ENCODE measurements at places on chromosomes 3 and 15. TPM values are rescaled to one million over a fixed set of nuclear protein-coding genes. Genes with fewer than 3 reads are reported as not detected.

ALG1L2 gene
- not detected for total RNA-seq

ESYT3 gene
- not detected for total RNA-seq

DNA sequence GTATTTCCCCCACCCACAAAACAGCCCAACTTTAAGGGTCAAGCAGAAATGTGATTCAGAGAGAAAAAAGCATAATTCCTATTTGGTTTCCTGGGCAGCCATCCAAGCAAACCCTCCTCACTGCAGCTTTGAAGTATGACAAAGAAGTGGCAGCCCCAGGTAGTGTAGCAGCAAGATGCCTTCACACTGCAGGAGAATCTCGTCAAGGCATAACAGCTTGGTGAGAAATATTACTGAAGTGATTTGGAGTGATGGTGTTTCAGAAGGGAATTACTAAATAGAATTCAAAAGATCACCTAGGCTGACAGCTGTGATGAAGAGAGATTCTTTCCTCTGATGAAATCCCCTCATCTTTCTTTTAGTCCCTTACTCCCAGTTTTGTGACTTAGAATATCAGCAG is 173.9 kb downstream of the PYDC2 start:
- no peak for DNase-seq

CHRM5 gene
- not detected for total RNA-seq

SPRED1 gene
- total RNA-seq = 16.4 TPM

DNA sequence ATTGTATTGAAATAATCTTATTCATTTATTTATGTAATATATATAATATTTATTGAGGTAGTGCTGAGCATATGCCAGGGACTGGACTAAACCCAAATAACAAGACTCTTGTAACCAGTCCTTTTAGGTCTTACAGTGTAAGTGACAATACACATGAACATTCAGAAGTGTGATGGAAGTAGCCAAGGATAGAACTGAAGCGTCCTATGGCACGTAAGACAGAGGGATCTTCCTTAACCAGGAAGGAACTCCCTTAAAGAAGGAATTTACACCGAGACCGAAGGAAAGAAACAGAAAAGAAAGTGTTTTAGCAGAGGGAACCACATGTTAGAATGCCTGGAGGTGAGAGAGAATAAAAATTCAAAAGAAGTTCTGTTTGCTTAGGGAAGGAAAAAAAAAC is 23.6 kb upstream of the CLDN1 start:
- DNase-seq = no peak

DNA sequence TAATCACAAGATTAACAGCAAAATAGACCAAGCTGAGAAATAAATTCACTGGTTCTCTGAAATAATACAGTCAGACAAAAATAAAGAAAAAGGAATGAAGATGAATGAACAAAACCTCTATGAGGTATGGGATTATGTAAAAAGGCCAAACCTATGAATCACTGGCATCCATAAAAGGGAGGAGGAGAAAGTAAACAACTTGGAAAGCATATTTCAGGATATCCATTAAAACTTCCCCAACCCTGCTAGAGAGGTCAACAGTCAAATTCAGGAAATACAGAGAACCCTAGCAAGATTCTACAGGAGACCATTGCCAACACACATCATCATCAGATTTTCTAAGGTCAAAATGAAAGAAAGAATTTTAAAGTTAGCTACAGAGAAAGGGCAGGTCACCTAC is 649.7 kb upstream of the CBLB start:
- DNase-seq = peak; percentile 52

NCK1 gene
- 52.2 TPM for total RNA-seq

- DNase-seq = no peak
Measured at GRCh38 chr3:30113906-30114305, 492.5 kb upstream of the TGFBR2 start.

TMEM158 gene
- total RNA-seq = 0.42 TPM

LRRN1 gene
- total RNA-seq = not detected

ITGA11 gene
- 0.18 TPM for total RNA-seq

SERPINI1 gene
- total RNA-seq = 0.28 TPM

GRCh38 chr3:9071936-9072666 is 108.8 kb upstream of the RAD18 start:
- no peak for DNase-seq

DNA sequence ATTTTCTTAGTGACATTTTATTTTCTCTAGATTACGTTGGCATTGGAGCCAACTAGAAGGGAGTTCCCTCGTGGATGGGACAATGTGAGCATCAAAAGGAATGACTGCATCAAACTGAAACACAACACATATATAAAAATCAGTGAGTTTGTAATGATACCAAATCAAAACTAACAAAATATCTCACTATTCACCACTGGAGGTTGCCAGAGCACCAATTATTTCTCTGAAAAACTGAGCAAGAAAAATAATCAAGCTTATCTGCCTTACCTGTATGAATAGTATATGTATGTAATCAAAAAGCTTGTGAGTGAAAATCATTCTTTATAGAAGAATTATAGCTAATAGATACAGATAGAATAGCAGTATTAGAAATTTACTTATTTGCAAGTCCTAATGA is 46.8 kb upstream of the OTOL1 start:
- DNase-seq = no peak

GRCh38 chr3:183454064-183454463 is 25.6 kb upstream of the MCF2L2 start:
- no peak for DNase-seq

UBE2E2 gene
- total RNA-seq = 45.4 TPM

DNA sequence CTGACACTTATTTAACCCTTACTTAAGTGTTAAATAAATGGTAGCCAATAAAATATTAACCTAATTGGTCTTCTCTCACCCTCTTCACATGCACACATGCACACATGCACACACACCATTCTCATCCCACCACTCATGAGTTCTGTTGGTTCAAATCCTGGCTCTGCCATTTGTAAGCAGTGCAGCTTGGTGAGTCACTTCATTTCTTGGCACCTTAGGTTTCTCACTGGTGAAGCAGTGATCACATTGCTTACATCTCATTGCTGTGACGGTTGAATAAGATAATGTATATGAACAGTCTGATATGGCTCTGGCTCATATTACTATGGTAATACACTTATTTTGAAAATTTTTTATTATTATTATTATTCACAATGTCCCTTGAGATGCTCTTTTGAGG is 33.8 kb downstream of the RIOX2 start:
- no peak for DNase-seq

GRCh38 chr3:29936054-29936453 is 655.2 kb downstream of the RBMS3 start:
- no peak for DNase-seq

GRCh38 chr15:34364041-34364440 is 3.0 kb downstream of the LPCAT4 start:
- DNase-seq = no peak

LIPH gene
- not detected for total RNA-seq

DNA sequence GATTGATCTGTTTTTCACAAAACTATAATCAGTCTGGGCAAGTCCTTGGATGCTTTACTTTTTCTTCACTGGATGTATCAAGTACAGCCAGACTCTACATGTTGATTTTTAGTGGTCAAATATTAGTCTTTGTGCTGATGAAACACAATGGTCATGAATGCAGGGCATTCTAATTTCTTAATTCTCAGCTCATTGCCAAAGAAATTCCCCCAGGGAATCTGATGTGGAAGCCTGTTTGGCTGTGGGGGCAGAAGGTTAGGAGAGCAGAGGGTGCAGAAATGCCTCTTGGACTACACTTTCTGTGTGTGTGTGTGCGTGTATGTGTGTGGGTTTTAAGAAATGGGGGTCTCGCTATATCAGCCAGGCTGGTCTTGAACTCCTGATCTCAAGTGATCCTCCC is 48.7 kb upstream of the HACD2 start:
- no peak for DNase-seq

GRCh38 chr3:59862686-59863085 is 812.9 kb upstream of the CFAP20DC start:
- DNase-seq = no peak

OIP5 gene
- 11.4 TPM for total RNA-seq

DNA sequence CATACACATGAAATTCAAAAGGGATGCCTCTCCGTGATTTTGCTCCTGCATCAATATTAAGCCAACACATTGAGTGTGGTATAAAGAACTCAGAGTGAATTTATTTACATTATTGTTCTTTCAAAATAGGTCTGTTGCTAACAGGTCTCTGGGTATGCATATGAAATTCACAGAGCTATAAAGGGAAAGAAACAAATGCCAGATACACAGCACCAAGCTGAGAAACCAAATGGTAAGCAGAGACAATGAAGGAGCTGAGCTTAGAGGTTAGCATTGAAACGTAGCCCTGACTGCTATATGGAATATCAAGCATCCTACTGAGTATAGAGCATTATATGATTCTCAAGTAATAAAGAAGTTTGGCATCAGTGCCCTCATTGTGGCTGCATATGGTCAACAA is 712.9 kb downstream of the NSUN3 start:
- DNase-seq = no peak

CDCP1 gene
- not detected for total RNA-seq

GRCh38 chr3:71054312-71054711 is 529.2 kb downstream of the FOXP1 start:
- DNase-seq = no peak

DNA sequence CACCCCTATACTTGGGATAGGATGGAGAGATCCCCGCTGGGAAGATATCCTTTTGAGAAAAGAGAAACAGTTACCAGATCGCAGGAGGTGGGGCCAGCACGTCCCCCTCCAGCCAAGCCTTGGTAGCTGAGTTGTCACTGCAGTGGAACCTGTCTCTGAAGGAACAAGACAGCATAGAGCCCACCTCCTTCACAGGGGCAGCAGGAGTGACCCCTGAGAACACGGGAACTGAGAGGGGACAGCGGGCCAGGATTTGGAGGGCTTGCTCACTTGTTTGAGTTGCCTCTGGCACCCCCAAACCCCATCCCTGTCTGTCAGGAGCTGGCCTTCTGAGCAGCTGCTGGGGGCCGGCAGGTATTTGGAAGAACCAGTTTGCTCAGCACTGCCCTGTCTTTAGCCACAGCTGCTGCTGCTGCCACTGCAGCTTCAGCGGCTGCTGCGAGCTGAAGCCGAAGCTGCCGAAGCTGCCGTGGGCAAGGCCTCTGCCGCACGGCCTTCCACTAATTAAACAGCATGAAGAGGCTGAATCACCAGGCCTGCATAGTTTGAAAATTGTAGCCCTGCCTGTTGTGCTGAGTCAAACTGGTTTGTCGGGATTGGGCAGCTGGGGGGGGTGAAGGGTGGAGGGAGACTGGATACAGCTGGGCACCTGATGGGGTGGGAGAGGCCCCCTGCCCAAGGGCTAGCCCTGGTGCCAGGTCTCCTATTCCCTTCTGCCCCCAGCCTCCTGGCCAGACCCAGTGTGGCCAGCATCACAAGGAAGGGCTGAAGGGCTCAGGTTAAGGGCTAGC is 4.0 kb downstream of the EPHB3 start:
- DNase-seq = no peak

DNA sequence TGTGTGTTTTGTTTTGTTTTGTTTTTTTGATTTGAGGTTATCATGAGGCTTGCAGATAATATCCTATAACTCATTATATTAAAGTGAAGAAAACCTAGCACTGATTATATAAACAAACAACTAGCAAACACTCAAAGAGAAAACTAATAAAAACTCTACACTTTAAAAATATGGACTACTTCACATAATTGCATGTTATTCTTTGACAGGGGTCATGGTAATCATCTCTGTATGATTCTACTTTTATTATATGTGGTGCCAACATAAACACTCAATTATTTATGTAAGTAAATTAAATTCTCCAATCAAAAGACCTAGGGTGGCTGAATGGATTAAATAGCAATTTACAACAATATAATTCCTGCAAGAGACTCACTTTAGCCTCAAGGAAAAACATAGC is 44.6 kb upstream of the P3H2 start:
- no peak for DNase-seq

PLSCR2 gene
- total RNA-seq = not detected

DNA sequence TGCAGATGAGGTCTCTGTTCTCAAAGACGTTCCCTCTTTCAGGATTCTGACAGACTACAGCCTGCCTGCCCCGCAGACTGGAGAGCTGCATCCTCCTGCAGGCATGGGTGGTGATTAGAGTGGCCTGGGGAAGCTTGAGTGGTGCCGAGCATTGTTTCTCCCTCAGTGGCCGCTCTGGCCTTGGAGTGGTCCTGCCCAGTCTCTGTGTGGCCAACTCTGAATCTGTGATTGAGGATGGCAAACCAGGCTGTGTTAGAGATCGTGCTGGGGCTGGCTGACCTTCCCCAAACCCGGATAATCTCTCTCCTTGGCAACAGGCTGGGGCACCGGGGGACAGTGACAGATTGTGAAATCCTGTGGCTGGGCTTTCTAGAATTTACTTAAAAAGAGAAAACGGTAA is 11.0 kb upstream of the ADCY5 start:
- no peak for DNase-seq

DNA sequence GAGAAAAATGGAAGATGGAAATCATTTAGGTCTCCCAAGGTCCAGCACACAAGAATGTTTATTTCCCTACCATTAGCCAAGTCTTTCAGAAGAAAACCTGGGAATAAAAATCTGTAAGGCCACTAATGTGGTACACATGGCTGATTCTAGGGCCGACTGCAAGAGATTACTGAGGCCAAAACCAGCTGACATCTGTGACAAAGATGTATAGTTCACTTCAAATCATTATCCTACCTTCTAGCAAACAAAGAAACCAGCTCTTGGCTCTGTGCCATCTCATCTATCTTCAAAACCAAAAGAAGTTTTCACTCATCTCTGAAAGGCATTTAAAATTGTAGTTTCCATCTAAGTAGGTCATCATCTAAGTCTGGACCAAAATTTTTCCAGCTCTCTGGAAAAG is 43.9 kb downstream of the ERC2 start:
- no peak for DNase-seq

DNA sequence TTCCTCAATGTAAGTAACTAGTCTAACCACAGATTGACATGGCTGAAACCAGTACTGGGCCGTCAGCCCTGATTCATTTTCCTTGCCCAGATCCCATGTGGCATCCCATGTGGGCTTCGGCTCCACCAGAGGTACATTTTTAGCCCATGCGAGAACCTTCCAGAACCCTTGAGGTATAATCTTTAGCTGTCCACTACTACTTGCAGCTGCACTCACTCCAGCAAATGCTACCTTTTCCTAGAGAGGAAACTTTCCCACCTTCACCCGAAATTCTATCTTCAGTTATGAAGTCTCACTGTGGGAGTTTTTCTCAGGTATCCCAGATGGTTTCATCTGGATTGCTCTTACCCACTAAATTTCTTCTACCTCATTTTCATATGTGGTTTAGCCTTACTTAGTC is 907.2 kb downstream of the ROBO1 start:
- no peak for DNase-seq

DNA sequence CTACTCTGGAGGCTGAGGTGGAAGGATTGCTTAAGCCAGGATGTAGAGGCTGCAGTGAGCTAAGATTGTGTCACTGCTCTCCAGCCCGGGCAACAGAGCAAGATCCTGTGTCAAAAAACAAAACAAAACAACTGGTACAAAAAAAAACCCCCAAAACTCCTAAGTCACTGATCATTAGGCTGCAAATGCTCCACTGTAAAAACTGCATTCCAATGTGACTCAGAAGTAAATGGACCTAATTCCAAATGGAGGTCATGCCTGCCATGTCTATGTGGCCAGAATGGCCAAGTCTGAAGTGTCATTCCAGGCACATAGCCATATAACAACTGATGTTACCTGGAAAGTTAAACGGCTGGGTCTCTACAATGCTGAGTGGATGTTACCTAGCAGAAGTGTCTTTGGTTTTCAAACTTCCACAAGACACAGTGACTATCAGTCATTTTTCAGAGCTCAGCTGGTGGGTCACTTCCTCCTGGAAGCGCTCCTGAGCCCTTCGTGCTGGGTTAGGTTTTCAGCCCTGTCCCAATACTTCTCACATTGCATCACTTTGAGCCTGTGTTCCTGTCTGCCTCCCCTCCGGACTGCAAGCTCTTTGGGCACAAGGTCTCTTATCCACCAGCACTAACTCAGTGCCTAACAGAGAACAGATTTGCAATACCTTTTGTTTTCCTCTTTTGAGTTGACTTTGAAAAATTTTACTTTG is 10.6 kb downstream of the FSTL1 start:
- no peak for DNase-seq

All from endothelial cell of umbilical vein (primary cell).